ENCODE measurements at places on chromosomes 3 and 15.

DNA sequence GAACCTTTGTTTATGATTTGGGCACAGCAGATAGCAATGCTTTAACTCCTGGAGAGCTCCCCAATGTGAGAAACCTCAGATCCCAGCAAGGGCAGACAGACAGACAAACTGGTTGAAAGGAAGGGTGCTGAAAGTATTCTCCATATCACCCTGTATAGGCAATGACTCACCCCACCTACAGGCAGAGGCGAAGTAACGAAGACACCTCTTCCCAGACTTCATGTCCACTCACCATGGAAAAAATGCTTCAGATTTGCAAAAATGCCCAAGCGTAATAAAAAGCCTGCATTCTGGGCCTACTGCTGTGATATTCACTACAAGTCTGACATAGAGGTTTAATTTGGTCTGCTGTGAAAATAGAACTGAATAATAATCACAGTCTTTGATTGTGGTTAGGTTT is 50.5 kb downstream of the THBS1 start:
- DNase-seq = peak; percentile 27

- no peak for DNase-seq
Measured at GRCh38 chr3:31613177-31613576, 80.5 kb downstream of the STT3B start.

DNA sequence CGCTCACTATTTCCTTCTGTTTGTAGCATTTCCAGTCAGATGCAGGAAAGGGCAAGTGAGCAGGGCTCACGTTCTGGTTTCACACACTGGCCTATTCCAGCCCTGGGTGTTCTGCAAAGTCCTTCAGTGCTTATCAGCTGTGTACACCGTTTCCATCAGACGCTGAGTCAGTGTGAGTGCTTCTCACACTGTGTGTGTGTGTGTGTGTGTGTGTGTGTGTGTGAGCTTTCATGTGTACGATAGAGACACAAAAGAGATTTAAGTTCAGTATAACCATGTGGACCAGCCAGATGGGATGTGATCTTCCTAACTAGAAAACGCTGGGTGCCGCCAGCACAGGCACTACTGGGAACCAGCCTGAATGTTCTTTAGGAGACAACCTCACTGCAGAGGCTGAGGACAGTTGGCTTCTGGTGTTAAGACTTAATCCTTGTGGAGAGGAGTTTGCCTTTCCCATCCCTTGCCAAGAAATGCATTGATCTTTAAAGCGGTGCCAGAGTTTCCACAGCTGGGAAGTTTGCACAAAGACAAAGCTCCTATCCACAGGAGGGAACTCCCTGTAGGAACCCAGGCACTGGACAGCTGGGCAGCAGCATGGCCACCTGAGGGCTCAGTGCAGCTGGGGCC is 3.9 kb upstream of the CHSY1 start:
- DNase-seq = peak; percentile 44

DNA sequence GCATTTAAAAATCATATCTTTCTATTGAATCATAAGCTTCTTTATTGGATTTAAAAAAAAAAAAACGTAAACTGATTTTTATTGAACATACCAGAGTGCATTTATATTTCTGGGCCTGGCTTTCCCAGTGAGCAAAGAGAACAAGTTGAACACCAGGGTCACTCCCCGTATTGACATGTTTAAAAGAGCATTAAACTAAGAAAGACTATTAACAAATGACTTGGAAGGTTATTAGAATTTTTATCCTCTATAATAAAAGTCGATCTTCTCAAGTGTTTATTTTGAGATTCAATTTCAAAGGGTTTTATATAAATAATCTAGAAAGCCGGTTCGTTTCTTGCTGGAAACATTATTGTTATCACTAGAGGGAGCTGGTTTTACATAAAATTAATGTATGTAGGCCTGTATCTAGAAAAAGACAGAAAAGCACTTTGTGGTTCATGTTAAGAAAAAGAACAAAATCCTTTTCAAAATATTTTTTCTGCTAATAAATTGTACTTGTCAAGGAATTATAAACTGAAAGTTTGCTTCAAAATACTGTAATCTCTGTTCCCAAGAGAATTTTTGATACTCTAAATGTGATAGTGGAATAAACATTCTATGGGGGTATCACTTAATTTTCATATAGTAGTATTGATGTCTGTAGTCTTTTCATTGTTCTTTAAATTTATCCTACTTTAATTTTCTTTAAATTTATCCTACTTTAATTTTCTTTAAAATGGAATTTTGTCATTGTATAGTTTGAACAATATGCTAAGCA is 321.8 kb upstream of the MME start:
- DNase-seq = peak; percentile 44

DNA sequence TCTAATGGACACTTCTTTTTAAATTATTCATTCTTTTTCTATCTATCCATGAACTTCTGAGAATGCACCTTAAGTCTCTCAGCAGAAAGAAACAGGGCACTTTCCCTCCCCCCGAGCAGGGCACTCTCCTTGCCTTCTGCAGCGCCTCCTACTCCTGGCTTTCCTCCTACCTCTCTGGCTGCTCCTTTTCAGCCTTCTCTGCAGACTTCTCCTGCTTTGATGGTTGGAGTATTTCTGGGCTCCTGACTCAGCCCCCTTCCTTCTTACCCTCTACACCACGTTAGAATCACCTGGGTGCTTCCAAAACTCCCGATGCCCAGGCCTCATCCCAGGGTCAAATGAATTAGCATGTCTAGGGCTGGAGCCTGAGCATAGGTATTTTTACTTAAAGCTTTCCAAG is 3.4 kb downstream of the SCN5A start:
- no peak for DNase-seq

- no peak for DNase-seq
Measured at GRCh38 chr3:128413003-128413370, 53.7 kb downstream of the DNAJB8 start.

DNA sequence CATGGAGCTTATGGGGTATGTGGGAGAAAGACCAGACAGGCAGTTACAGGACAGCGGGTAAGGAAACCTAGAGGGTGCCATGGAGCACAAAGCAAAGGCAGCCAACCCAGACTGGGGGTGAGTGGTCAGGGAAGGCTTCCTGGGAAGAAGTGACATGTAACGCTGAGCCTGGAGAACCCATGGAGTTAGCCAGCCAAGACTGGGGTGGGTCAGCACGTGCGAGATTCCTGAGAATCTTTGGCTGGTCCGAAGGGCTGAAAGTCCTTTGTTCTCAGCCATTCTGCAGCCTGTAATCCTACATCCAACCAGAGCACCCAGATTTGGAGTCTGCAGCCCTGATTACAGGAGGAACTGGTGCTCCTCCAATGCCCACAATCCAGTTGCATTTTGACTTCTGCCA is 120.1 kb upstream of the WNT5A start:
- no peak for DNase-seq

DNA sequence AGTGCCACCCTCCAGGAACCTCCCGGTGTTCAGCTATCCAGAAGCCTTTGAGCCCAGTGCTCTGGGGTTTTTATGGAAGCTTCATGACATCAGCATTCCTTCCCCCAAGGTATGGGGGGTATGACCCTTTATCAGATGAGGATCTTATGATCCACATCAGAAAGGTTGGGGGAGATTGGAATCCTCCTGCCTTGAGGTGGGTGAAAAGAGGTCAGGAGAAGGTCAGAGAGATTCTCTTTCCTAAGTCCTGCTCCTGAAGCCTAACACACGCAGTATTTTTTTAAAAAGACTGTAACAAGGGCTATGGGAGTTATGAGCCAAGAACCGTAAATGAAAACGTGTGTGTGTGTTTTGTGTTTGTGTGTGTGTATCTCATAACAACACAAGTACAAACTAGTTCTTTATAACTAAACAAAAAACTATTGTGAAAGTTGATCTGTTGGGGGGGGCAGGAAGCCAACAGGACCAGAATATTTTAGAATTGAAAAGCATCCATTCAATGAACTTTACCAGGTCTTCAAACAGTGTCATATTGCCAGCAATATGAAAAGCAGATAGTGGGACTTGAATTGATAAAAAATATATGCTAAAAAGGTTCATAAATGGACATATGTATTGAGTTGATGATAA is 13.2 kb downstream of the MKRN3 start:
- no peak for DNase-seq

GRCh38 chr3:184315543-184315867 is 1.1 kb downstream of the EIF4G1 start:
- DNase-seq = peak; percentile 18

GRCh38 chr3:12227833-12228232 is 61.0 kb upstream of the PPARG start:
- peak; percentile 94 for DNase-seq

GRCh38 chr15:74172701-74173379 is 670 bp upstream of the ISLR start:
- peak; percentile 81 for DNase-seq

DNA sequence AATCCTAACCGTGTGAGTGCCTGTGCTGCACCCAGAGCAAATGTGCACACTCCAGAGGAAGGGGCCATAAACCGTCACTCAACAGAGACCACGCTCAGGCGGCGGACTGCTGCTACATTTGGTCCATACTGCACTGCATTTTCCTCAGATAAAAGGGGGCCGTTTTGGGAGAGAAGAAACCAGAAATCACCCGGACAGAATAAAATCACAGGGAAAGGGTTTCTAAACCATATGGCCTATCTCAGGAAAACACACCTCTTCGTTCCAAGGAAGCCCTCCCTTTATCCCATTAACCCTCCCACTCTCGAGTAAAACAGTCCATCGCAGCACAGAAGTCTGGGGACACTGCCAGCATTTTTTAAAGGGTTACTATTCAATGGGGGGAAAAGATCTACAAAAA is 7.6 kb downstream of the IL17RD start:
- no peak for DNase-seq

DNA sequence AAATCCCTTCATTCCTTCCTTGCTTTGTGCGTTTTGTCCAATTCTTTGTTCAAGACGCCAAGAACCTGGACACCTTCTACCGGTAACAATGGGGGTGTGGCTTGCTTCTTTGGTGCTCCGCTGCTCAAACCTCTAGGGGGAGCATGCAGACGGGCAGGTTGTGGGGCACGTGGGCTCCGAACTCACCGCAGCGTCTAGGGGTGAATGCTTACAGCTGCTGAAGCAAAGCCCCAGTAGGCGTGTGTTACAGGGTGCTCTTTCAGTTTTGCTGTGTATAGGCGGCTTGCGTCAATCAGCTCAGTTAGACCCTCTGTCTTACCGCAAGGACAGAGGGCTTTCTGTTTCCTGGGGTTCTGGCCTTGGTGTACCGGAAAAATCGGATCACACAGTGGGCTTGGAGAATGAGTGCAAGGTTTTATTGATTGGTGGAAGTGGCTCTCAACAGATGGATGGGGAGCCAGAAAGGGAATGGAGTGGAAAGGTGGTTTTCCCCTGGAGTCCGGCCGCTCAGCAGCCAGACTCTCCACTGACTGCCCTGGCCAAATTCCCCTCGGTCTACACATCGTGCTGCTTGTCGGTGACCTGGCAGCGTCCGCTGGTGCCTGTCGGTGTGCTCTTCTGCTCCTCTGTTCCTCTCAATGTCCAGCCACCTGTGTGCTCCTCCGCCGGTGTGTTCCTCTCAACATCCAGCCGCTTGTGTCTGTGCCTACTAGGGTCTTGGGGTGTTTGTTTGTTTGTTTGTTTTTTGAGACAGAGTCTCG is 1.2 kb upstream of the LRRC34 start:
- DNase-seq = peak; percentile 4

DNA sequence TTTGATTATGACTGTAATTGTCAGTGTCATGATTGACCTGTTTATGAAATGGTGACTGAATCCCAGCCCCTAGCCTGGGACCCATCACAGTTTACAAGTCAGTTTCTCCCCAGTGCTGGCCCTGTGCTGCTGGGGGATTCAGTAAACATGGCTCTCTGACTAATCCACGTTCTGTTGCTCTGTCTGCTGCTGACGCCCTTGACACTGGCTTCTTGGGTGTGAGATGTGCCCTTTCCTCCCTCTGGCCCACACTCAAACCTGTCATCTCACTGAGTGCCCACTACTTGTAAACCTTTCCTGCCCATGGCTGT is 84.2 kb downstream of the COL6A5 start:
- DNase-seq = no peak

GRCh38 chr15:43440721-43441281 is 52.2 kb downstream of the TP53BP1 start:
- peak; percentile 96 for DNase-seq
